ENCODE measurements at places on chromosomes 6 and 20. TPM values are rescaled to one million over a fixed set of nuclear protein-coding genes. Genes with fewer than 3 reads are reported as not detected.

Gene TRIM40
- not detected for total RNA-seq

Gene EPB41L1
- 28.9 TPM for total RNA-seq

Gene MLIP
- not detected for total RNA-seq

Gene SOX4
- 42.0 TPM for total RNA-seq

Gene DCDC2
- total RNA-seq = not detected

Gene SLC22A23
- total RNA-seq = 4.7 TPM

Gene SAMD3
- total RNA-seq = 5.1 TPM

Gene BMP5
- total RNA-seq = 0.17 TPM

Gene CTAGE9
- not detected for total RNA-seq

Gene C20orf141
- total RNA-seq = not detected

Gene GPLD1
- not detected for total RNA-seq

Gene STMND1
- not detected for total RNA-seq

Gene BPHL
- total RNA-seq = 24.4 TPM

Gene MOXD1
- total RNA-seq = 118 TPM

Gene SOD2
- 2,364 TPM for total RNA-seq

Gene C6orf58
- total RNA-seq = not detected

All from smooth muscle cell of trachea (primary cell).